Mesenteric fat pad (tissue), 1 donor: ENCODE measurements at places on chromosomes 7 and 10. TPM values are rescaled to one million over a fixed set of nuclear protein-coding genes. Genes with fewer than 3 reads are reported as not detected.

DNA sequence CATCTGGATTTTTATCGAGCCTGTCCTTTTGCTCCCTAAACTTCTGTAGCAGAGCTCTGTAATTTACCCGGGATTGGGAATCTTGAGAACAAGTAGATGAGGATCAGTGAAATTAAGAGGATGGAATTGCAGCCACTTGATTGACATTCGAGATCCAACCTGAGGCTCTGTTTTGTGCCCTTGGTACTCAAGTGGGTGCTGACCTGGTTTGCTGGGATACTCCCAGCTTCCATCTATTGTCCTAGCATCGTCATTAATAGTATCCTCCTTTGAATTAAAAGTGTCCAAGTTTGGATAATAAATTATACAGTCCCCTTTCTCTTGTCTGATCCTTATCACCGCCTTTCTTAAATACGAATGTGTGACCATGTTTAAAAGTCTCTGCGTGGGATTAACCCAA is 17.1 kb downstream of the CELF2 start:
- DNase-seq: no peak

GRCh38 chr10:30762620-30763019 is 133.1 kb upstream of the LYZL2 start:
- no peak for DNase-seq

- DNase-seq: no peak
These were observed 61.0 kb upstream of the SFMBT2 start for GRCh38 chr10:7471720-7472367.

DNA sequence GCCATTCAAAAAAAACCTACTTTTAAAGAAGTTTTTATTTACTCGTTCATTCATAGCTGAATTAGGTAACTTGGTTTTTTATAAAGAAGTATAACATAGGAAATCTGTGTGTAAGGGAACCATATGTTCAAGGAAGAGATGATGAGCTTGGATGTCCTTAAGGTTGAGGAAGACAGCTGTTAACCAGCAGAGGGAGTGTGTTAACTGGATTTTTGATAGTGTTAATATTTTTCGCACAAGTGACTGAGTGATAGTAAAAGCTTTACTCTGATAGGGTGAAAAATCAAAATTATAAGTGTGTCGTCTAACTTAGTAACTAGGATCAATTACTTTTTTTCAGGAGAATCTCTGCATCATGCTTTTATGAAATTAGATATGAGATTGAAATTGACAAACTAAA is 134.7 kb downstream of the ARL5B start:
- DNase-seq: no peak

PPP1R9A gene
- total RNA-seq: 13.8 TPM

DNA sequence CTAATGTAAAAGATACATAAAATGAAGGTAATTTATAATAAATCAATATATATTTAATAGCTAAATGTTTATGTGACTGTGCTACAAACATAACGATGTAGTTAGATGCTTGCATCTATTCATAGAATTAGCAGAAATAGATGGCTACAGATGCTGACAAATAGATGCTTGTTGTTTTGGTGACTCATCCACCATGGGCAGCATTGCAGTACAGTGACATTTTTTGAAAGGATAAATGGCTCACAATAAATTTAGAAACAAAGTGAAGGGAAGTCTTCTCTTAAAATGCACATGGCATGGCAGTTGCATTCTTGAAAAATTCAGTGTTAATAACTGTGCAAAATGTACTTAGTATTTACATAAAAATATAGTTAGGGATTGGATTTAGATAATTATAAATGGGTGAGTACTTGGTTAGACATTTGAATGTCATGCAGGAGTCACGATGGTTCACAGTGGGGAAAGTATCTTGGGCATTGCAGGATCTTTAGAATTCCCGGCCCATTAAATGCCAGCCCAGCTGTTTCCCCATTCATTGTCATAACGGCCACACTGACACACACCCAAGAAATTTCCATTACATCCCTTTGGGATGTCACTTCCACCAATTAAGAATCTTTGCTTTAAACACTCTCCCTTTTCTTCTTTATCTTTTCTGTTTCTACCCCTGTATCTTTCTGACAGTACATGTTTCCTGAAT is 564.1 kb downstream of the ATRNL1 start:
- no peak for DNase-seq

CALHM2 gene
- 40.3 TPM for total RNA-seq

- DNase-seq: no peak
These were observed 33.1 kb downstream of the GHRHR start for GRCh38 chr7:30996883-30997282.

DNA sequence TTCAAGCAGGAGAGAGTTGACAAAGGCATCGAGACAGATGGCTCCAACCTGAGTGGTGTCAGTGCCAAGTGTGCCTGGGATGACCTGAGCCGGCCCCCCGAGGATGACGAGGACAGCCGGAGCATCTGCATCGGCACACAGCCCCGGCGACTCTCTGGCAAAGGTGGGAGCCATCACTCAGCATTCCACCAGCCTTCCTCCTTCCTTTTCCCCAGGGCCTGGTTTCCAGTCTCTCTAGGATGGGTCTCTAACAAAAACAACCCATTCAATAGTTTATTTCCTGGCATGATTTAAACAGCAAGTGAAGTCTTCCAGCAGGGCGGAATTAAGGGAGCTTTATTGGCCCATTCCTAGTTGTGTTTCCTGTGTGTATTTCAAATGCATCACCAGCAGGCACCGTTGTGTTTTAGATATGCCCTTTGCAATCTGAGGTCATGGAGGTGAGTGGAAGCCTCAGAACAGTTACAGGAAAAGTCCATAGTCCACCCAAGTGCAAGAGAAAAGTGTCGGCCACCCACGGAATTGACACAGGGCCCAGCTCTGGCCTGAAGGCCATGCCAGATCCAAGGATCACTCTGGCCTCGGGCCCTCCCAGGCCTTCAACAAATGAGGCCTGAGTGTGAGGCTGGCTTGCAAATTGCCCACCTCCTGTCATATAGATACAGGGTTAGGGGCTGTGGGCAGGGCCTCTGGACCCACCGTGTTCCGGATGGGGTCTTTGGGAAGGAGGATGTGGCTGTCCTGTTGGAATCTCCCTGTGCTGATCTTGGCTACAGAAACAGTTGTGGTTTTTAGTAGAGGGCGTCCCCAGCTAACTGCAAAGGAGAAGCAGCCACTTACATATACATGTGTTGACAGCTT is 46.9 kb upstream of the TRIM8 start:
- no peak for DNase-seq

- DNase-seq: peak; percentile 85
These were observed 24.8 kb upstream of the EIF5AL1 start for GRCh38 chr10:79487296-79488194.

GRCh38 chr10:89242840-89243568 is 8.6 kb downstream of the LIPA start:
- DNase-seq: no peak

DNA sequence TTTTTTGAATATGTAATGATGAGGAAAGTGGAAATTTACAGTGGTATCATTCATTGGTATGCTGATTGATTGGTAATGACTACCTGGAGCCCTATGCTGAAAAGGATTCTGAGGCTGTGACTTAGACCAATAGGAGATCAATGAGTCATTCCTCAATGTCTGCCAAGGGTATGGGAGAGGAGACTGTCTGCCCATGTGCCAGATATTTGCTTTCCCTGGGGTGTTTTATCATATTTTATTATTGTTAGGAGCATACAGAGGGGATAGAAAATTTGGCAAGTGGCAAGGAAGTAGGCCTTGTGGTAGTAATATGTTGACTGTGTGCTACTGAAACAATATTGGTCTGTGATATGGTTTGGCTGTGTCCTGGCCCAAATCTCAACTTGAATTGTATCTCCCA is 54.8 kb downstream of the ASAH2B start:
- DNase-seq: no peak

- no peak for DNase-seq
These were observed 3.7 kb downstream of the PLPP4 start for GRCh38 chr10:120460776-120461175.
